ENCODE measurements at places on chromosomes 7 and 10.
A peak's percentile ranks its signal among the peaks of the same experiment; 100 is the strongest.

DNA sequence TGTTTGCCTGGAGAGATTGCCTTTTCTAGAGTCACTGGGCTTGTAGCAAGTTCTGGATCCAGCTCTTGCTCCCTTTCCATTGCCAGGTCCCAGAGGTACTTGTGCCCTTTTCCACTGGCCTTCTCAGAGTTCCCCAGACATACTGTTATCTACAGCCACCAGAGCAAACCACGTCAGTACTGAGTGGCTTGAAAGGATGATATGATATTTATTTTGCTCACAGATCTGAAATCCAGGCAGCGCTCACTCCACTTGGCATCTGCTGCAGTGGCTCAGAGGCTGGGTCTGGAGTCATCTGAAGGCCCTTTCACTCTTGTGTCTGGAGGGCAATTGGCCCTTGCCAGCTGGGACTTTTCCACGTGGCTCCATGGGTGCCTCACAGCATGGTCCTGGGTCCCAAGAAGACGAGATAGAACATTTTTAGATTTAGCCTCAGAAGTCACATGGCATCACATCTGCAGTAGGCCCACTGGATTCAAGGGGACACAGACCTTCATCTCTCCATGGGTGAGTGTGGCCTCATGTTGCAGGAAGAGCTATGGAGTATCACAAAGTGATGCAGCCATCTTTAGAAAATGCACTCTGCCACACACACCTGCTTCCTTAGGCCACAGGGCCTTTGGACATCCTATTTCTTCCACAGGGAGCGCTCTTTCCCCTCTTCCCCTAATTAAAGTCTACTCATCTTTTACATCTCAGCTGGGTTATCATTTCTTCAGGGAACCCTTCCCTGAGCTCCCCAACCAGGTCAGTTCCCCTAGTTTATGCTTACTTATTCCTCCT is 22.9 kb upstream of the TCF7L2 start:
- no peak for DNase-seq

GRCh38 chr7:100570954-100571828 is 2.5 kb downstream of the SAP25 start:
- DNase-seq, result no peak

DNA sequence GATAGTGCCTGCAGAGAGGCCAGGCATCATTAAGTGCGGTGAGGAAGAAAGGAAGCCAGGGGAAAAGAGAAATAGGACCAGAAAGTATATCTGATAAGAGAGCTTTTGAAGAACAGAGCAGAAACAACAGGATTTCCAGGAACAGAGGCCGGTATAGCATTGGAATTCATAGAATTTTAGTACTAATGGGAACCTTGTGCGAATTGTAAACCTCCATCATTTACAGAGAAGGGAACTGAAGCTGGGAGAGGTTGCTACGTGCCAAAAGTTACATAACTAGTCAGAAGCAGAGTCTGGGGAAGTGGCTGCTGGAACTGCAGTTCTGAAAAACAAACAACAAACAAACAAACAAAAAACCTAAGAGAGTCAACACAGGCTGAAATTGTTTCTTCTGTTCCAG is 5.4 kb upstream of the ZMYND11 start:
- DNase-seq, result no peak

GRCh38 chr7:27064661-27065060 is 31.1 kb downstream of the HOXA1 start:
- no peak for DNase-seq

DNA sequence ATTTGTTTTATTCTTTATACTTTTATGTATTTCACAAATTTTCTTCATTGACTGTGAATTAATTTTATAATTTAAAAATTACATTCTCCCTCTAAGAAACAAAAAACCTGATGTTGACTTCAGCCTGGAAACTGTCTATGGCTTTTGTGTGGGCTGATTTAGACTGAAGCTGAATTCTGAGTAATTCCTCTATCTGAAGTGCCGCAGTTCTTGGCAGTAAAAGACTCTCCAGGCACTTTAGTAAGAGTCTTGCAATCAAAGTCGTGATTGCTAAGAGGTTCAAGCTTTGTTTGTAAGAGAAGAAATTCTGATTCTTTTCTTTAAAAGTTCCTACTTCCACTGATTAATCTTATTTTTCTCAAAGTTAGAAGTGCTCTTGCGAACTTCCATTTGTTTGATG is 3.4 kb upstream of the CEP41 start:
- DNase-seq, result no peak

DNA sequence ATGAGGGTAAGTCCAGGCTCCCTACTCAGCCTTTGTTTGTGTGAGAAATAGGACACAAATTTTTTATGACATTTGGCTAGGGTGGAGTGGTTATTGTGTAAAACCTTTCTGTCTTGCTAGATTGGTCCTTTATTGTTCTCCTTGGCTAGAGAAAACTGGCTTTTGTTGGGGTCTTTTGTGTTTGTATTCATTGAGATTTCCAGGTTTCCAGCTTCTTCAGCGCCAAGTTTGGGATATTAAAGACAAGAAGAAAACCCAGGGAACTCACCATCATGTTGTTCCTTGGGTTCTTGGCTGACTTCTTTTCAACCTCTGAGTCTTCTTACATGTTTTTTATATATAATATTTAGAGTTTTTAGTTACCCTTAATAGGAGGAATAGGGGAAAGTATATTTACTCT is 310.0 kb downstream of the HPSE2 start:
- DNase-seq, result no peak

DNA sequence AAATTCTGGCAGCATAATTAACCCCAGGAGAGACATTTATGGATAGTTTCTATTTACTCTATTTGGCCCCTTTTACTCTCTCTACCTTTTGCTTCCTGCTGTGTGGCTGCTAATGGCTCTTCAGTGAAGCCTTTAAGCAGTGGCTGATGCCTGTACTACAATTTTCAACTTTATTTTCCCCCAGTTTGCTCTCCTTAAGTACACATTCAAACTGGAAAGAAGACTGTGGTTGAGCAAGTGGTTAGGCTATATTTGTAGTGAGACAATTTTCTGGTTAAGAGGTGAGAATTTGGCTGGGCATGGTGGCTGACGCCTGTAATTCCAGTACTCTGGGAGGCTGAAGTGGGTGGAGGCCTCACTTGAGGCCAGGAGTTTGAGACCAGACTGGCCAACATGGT is 8.5 kb upstream of the RSBN1L start:
- no peak for DNase-seq

- no peak for DNase-seq
Observed at GRCh38 chr7:106089647-106090046, 22.5 kb downstream of the SYPL1 start.

- no peak for DNase-seq
Observed at GRCh38 chr10:120098232-120098930, 205.9 kb downstream of the SEC23IP start.

- no peak for DNase-seq
Observed at GRCh38 chr7:90706072-90706716, 110.1 kb downstream of the CDK14 start.

- DNase-seq, result no peak
Observed at GRCh38 chr10:7611909-7612308, 54.9 kb downstream of the ITIH5 start.

- no peak for DNase-seq
Observed at GRCh38 chr7:140778975-140779374, 82.5 kb downstream of the NDUFB2 start.

DNA sequence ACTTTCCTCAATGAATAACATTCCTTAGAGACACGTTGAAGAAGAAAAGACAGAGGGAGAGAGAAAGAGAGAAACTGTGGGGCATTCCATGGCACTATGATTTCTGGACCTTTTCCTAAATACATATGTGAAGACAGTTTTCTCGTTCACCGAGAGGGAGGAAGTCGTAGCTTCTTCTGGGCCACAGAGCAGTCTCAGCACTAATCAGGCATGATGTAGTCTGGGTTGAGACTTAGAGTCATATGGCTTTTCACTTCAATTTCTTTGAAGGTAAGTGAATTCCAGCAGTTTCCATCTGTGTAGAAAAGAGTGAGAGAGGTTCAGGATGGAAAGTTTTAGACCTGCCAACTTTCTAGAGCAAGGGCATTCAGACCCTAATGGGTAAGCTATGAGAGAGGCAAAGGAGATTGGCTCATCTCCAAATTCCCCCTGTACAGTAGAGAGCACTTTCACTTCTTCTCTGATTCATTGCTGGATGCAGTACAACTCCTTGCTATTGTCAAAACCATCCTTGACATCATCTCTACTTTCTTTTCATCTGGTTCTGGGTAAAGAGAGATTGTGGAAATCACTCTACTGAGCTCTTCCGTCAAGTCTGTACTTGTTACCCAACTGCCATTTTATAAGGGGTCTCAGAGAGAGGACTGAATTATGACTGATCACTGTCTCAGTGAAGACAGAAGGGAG is 31.5 kb upstream of the OR9A4 start:
- DNase-seq, result no peak

DNA sequence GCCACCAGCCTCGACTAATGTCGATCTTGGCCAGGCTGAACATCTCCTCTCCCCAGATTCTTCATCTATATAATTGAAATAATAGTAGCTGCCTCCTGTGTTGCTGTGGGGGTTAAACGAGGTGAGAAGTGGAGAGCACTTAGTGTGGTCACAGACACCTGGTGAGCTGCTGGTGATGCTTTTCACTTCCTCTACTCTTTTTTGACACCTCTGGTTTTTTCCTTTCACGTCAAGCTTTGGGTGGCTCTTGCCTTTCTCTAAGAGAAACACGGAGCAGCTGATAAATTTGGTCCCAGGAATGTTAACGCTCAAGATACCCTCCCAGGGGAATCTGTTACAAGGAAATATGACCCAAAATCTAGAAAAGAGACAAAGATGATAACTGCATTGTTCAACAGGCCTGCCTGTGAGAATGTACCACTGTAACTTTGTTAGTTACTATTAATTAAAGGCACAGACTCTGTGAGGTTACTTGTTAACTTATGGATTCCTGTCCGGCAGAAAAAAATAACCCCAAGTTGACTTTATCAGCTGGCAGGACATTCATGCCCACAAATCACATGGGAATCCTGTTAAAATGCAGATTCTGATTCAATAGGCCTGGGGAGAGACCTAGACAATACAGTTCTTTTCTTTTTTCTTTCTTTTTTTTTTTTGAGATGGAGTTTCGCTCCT is 9.5 kb upstream of the NPFFR1 start:
- DNase-seq, result no peak

DNA sequence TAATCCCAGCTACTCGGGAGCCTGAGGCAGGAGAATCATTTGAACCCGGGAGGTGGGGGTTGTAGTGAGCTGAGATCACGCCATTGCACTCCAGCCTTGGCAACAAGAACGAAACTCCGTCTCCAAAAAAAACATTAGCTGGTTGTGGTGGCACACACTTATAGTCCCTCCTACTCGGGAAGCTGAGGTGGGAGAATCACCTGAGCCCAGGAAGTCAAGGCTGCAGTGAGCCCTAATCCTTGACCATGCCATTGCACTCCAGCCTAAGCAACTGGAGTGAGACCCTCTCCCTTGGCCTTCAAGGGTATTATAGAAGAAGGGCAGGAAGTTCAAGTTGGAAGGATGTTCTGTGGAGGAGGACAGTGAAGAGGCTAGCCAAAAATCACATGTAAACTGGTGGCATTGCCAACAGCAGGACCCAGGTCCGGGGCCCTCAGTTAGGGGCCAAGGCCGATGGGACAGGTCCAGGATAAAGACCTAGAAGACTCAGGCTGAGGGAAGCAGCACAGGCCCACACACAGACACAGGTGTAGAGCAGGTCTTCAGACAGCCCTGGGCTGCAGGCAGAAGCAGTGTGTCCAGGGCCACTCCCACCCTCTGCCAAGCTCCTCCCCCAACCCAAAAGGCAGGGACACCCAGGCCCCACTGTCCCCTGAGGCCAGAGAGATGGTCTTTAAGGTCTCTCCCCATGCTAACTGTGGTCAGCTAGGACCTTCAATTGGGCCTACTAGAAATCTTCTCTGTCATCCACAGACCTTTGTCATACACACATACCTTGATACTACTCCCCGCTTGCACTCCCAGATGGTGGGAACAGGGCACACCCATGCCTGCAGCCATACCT is 8.4 kb upstream of the SAMD8 start:
- no peak for DNase-seq

GRCh38 chr7:36871863-36872262 is 147.6 kb upstream of the AOAH start:
- no peak for DNase-seq

DNA sequence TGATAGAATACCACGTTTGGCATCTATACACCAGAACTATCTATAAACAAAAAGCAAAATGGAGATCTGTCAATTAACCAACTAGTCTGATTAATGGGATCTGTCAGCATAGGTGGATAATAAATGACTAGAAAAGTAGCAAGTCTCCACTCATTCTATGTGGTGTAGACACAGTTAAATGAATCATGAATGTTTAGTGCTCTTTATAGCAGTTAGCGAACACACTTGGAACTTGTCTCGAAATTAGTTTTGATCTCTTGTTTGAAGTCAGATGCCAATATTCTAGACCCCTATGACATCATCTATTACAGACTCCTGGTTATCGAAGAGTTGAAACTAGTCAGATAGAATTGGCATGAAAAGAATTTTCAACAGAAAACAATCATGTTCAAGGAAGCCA is 259.7 kb downstream of the AHR start:
- no peak for DNase-seq

GRCh38 chr10:90945491-90946070 is 24.7 kb upstream of the ANKRD1 start:
- DNase-seq, result no peak

DNA sequence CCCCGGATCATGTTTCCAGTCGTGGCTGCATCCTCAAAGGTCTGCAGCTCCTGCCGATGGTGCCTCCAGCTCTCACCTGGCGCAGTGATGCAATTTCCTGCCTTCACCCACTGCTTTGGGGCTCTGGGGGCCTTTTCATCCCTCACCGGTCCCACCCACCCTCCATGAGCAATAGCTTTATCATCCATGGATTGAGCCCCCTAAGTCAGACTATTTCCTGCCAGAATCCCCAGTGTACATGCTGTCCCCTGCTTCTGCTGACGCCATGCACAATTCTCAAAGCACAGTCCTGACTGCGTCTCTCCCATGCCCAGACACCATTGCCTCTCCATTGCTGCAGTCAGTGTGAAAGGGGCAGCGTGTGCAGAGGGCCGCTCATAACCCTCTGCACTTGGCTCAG is 49.7 kb downstream of the FAM241B start:
- DNase-seq, result no peak

DNA sequence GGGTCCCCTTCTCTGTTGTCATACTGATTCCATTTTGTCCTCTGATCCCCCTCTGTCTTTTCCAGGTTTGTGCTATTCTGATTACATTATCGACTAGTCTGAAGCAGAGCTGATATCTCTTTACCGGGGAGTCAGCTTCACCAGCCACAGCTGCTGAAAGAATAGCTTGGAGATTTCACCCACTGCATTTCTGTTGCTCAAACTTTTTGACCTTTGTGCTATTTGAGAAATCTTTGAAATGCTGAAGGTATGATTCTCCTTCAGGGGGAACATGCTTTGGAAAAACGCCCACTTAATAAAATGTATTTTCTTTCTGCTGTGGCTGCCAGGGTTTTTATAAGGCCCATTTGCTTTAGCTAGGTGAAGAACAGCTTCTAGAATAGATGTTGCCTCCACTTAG is 197.8 kb upstream of the TCF7L2 start:
- no peak for DNase-seq

- DNase-seq, result peak; percentile 82
Observed at GRCh38 chr7:156897673-156898072, 4.7 kb upstream of the LMBR1 start.

GRCh38 chr7:77409739-77410547 is 6.2 kb downstream of the GSAP start:
- DNase-seq, result peak; percentile 45

GRCh38 chr10:119263951-119264617 is 56.7 kb downstream of the GRK5 start:
- DNase-seq, result no peak

Measured in RCC 7860 (cell line).